ENCODE measurements at places on chromosomes 6 and 20. TPM values are rescaled to one million over a fixed set of nuclear protein-coding genes. Genes with fewer than 3 reads are reported as not detected.

- DNase-seq = no peak
Measured at GRCh38 chr6:107509506-107509905, 19.6 kb downstream of the SOBP start.

DNA sequence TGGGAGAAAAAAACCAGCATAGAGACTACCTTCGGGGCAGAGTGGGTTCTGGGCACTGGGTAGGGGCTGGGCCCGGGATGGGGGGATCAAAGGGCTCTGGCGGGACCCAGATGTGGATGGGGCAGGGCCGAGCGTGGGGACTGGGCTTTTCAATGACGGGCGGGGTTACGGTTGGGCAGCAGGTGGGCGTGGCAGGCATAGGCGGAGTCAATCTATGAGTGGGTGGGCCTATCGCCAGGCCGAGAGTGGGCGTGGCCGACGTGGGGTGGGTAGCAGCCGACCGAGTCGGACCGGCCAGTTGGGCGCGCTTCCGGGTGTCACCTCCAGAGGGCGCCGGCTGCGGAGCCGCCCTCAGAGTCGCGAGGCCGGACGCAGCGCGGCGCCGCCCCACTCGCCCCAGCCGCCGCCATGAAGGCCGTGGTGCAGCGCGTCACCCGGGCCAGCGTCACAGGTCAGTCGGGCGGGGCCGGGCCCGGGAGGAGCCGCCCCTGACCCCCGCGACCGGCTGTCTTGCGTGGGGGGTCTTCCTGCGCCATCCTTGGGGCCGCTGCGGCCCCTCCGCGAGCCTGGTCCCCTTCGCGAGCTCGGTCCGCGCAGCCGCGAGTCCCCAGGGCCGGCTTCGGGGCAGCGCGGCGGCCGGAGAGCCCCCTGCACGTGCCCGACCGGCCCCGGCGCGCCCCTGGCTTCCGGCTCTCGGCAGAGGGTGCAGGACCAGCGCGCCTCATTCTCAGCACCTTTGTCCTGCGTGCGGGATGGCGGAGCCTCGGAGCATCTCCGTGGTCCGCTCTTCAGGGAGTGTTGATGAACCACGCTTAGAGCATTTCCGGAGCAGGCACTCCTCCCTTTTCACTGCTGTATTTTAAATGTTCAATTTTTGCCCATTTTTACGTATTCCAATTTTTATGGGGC, at the start of gene DTD1:
Gene DTD1, plus strand, starts transcription at position 390 of the 909 bp plus-strand sequence. Its CDS starts 19 bp downstream, at position 409.
- peak; percentile 93 for DNase-seq

- DNase-seq = no peak
Measured at GRCh38 chr6:37840940-37841300, 21.4 kb downstream of the ZFAND3 start.

- DNase-seq = no peak
Measured at GRCh38 chr20:34445177-34446065, 70.8 kb upstream of the DYNLRB1 start.

DNA sequence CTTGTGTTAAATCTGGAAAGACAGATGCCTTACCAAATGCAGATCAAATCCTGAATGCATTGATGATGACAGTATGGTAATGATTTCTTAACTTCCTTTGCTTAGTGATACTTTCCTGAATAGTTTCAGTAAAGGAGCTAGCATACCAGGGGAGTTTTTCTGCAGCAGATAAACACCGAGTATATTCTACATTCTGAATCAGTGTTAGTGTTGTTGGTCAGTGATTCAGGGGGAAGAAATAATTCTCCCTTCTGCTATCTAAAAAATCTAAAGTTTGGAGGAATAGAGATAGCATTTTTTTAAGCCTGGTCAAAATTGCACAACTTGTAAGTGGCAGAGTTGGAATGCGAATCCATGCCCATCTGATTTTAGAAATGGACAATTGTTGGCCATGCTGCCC, 512.2 kb upstream of the MARCKS start:
- no peak for DNase-seq

- no peak for DNase-seq
Measured at GRCh38 chr6:28747631-28748157, 176.1 kb downstream of the TRIM27 start.

DNA sequence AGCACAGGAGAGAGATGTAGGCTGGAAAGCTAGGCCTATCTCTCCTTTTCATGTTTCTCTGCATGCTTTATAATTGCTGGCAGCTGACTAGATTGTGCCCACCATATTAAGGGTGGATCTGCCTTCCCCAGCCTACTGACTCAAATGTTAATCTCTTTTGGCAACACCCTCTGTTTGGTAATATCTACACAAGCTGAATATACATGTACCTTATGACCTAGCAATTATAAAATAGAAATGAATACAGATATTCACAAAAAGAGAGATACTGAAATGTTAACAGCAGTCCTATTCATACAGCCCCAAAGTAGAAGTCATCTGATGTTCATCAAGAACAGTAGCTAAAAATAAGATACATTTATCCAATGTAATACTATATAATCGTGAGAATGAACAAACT, 429.6 kb downstream of the EPM2A start:
- DNase-seq = no peak

DNA sequence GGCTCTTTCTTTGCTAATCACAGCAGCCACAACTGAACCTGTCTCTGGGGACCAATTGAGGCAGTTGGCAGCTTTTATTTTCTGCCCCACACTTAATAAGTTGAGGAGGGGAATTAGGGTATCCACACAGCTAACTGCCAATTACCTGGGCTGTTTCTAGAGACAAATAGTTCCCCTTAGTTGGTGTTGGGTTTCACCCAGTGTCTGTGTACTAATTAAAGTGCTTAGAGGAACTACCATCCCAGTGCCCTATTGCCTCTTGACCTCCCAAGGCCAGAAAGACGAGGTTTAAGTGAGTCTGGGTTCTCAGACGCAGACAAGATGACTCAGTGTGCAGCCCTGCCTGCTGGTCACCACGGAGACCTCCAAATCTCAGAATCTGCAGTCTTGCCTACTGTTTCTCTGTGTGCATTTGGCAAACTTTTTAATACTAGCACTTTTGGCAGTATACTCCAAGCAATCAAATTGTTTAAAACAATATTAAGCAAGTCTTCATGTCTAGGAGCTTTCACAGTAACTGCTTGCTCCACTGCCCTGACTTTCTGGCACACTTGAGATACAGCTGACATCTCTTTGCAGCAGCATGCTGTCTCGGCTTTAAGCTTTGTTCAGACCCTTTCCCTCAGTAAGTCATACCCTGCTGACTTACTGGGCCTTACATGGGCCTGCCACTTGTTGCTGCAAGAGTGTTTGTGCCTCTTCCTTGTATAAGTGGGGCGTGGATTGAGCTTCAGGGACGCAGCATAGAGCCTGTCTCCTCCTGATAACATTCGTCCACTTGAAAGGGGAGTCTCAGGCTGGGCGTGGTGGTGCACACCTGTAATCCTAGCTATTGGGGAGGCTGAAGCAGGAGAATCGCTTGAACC, 31.9 kb downstream of the STK35 start:
- DNase-seq = no peak

- DNase-seq = no peak
Measured at GRCh38 chr6:2158596-2159271, 86.7 kb downstream of the GMDS start.

DNA sequence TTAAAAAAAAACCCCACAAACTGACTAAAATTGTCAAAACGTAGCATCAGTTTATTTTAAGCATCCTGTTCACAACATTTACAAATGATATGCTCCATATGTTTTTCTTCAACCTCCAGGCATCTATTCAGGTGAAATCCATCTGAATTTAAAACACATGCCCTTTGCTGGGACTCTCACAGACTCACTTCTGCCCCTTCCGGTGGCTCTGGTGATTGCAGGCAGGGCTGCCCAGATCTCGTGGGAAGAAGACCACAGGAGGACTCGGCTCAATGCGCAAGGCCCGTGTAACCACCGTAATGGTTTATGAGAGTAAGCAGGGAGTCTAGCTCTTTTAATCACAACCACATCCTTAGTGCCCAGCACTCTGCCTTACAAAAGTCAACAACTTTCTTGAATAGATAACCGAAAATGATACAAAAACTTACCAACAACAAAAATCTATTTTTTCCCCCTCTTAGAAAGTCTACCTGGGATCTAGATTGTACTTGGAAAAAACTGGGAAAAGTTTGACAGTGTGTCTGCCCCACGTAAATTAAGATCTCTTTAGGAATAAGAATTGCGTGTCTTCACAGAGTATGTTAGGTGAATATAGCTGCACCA, 139.1 kb downstream of the KIF16B start:
- peak; percentile 41 for DNase-seq

- no peak for DNase-seq
Measured at GRCh38 chr6:149856256-149856994, 7.7 kb downstream of the LRP11 start.

GRCh38 chr6:114194362-114195026, 148.3 kb downstream of the HS3ST5 start:
- no peak for DNase-seq

- DNase-seq = no peak
Measured at GRCh38 chr6:134531611-134532010, 213.7 kb upstream of the SGK1 start.

Gene XKR7
- total RNA-seq = 0.04 TPM

Gene RCAN2
- total RNA-seq = not detected

Gene ISM1
- total RNA-seq = 3.2 TPM

Gene CCN2
- total RNA-seq = not detected

Gene CUL9
- 31.3 TPM for total RNA-seq
